ENCODE measurements at places on chromosomes 3 and 15. TPM values are rescaled to one million over a fixed set of nuclear protein-coding genes. Genes with fewer than 3 reads are reported as not detected.

DNA sequence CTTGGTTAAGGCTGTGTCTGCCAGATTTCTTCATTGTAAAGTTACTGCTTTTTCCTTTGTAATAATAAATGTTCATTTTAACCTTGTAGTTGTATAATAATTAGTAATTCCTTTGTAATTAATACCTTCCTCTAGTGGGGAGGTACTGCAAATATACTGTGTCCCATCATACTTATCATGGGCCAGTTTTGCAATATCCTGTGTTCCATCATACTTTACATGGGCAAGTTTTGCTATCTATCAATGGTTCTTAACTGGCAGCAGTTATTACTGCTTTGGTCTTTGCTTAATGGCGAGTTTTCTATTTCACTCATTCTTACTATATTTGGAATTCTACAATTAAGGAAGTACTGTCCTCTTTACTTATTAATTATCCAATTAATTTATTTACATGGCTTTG, 10.6 kb downstream of the ATP2C1 start:
- no peaks in the 10 kb centered on the region for H3K27me3 ChIP-seq
- H3K4me3 ChIP-seq: no peak overlapping the region
- peaks cover 31% of the 10 kb centered on the region for H3K4me1 ChIP-seq
- no peak overlapping the region for H3K27ac ChIP-seq

DNA sequence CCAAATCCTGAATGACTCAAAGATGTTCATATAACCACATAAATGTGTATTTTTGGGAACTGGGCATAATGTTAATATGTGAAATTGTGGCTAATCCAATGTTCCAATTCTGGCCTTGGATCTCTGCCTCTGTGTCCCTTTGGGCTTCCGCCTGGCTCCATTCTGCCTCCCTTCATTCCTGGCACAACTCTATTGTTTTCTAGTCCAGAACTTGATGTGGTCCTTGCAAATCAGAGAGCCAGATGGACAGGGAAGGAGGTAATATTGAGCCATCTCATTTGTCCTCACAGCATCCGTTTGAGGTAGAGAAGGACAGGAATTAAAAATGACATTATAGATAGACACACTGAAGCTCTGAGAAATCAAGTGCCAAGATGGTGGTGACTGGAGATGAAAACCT, 355.7 kb upstream of the TBL1XR1 start:
- H3K4me1 ChIP-seq: peaks cover 47% of the 10 kb centered on the region
- DNase-seq: no peak
- H3K27ac ChIP-seq: no peak overlapping the region
- no peak overlapping the region for H3K4me3 ChIP-seq
- no peaks in the 10 kb centered on the region for H3K36me3 ChIP-seq

Gene PEAK1
- total RNA-seq: 51.1 TPM

GRCh38 chr3:36876181-36876936, 68.5 kb downstream of the TRANK1 start:
- no peak overlapping the region for H3K4me3 ChIP-seq
- peaks cover 2% of the 10 kb centered on the region for H3K4me1 ChIP-seq
- H3K36me3 ChIP-seq: no peaks in the 10 kb centered on the region
- H3K27me3 ChIP-seq: no peaks in the 10 kb centered on the region

DNA sequence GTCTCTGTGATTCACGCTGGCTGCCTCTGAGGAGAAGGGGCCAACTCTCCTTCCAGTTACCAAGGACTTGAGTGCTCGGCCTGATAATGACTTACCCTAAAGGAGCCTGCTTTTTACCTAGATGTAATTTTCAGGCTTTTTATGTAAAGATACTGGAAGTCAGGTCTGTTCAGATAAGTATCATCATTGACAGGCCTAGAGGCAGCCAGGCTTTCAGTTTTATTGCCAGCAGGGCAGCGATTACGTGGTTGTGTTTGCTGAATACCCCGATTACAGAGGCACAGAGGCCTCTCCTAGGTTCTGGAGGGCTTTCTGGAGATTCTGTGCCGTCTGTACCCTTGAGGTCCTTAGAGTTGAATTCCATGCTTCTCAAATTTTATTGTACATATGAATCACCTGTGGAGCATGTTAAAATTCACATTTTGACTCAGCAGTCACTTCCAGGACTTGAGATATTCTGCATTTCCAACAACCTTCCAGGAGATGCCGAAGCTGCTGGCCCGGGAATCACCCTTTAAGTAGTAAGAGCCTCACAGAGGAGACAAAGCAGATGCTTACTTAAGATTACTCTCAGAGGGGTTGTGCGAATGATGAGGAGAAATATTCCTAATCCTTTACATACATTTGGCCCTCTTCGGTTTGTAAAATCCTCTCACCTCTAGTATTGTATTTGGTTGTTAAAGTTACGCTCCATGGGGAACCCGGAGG, 160.1 kb upstream of the BHLHE40 start:
- H3K27me3 ChIP-seq: no peaks in the 10 kb centered on the region
- peaks cover 31% of the 10 kb centered on the region for H3K36me3 ChIP-seq
- DNase-seq: no peak
- H3K4me1 ChIP-seq: peaks cover 5% of the 10 kb centered on the region
- H3K27ac ChIP-seq: no peak overlapping the region
- no peak overlapping the region for H3K4me3 ChIP-seq

Gene CCDC80
- 5.2 TPM for total RNA-seq

Gene PIERCE2
- 1.6 TPM for total RNA-seq

GRCh38 chr3:184248454-184249411, at the start of gene ALG3:
Gene ALG3, minus strand, starts transcription at chr3:184248962. Its CDS starts 22 bp downstream, at chr3:184248940.
- peaks cover 12% of the 10 kb centered on the region for H3K36me3 ChIP-seq
- H3K27ac ChIP-seq: peak within 1 kb of the TSS; percentile 100
- H3K4me1 ChIP-seq: 0 out of 2 replicates have a peak, but pooled peaks cover 5% of the 10 kb centered on the region
- peak within 1 kb of the TSS; percentile 98 for H3K4me3 ChIP-seq

DNA sequence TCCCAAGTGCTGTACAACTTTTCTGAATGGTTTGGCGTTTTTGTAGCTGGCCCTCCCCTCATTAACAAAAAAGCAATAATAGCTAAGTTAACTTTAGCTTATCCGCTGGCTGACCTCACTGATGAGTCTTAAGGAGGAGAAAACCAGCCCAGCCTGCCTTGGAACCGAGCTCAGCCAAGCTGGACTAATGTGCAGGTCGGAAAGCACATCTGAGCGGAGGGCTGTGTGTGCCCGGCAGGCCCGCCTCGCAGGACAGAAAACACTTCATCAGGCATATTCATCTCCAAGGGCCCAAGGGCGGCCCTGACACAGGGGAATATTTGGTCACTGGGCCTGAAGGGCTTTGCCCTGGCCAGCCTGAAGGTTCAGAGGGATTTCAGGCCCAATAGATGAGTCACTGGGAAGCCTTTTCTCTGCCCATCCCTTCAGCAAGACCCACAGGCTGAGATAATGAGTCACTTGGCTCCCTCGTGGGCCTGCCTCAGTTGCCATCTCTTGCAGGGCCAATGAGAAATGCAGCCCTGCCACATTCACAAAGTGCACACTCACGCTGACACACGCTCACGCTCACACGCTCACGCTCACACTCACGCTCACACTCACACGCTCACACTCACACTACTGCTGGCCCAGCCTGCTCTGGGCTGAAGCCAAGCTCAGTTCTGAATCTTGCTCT, 75.1 kb downstream of the SLC12A8 start:
- H3K36me3 ChIP-seq: no peaks in the 10 kb centered on the region
- no peak overlapping the region for H3K4me3 ChIP-seq
- peak overlapping the region; percentile 28 for H3K27ac ChIP-seq
- no peak for DNase-seq
- peaks cover 5% of the 10 kb centered on the region for H3K27me3 ChIP-seq

- no peaks in the 10 kb centered on the region for H3K36me3 ChIP-seq
- no peak for DNase-seq
- H3K4me3 ChIP-seq: no peak overlapping the region
- H3K4me1 ChIP-seq: no peaks in the 10 kb centered on the region
- H3K27ac ChIP-seq: no peak overlapping the region
Measured at GRCh38 chr15:75076277-75076676, 52.9 kb downstream of the PPCDC start.

GRCh38 chr3:40576396-40576795, 51.6 kb downstream of the ZNF621 start:
- H3K27ac ChIP-seq: no peak overlapping the region

GRCh38 chr3:184317201-184317600, 2.8 kb downstream of the EIF4G1 start:
- H3K4me3 ChIP-seq: peak overlapping the region; percentile 12
- H3K4me1 ChIP-seq: peaks cover 24% of the 10 kb centered on the region
- no peak for DNase-seq

Gene TMEM108
- 10.2 TPM for total RNA-seq

Gene NEK10
- total RNA-seq: 1.4 TPM

DNA sequence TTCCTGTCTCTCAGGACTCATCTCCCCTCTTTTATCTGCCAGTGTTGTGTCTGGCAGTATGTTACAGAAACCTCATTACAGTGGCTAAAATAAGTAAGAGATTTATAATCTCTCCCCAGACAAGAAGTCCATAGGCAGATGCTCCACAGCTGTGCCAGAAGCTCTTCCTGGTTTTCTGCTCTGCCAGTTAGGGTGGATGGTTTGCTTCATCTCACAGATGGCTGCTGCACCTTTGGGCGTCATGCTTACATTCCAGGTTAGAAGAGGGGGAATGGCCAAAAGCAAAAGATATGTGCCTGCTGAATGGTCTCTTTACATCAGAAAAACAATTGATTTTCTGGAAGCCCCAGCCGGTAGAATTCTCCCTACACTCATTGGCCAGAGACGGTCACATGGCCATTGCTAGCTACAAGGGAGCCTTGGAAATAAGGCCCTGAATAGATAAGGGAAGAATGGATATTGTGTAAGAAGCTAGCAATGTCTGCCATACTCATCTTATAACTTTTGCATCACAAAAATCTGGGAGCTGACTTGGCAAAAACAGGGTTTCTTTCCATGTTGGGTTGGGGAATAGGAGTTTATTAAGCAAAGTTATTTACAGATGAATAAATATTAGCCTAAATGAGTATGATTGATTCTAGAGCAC, 91.1 kb downstream of the PDCD6IP start:
- DNase-seq: no peak
- no peaks in the 10 kb centered on the region for H3K27me3 ChIP-seq
- no peaks in the 10 kb centered on the region for H3K36me3 ChIP-seq
- no peak overlapping the region for H3K4me3 ChIP-seq
- peaks cover 9% of the 10 kb centered on the region for H3K4me1 ChIP-seq

Gene TERC
- 48.5 TPM for total RNA-seq

DNA sequence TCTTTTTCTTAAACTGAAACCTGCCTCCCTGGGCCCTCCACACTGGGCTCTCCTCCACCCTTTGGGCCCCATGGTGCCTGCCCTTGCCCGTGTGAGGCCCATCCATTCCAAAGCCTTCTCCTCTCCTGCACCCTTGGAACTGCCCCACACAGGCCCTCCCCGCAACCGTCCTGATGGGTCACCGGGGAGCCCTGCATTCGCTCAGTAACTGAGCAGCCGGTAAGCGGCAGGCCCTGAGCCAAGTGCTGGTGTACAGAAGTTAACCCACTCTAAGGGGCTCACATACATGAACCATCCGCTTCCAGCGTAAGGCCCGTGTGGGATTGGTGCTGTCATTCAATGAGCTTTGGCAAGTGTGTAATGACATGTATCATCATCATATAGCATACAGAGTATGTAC, 5.4 kb upstream of the LRRC15 start:
- H3K4me3 ChIP-seq: no peak overlapping the region
- peaks cover 35% of the 10 kb centered on the region for H3K4me1 ChIP-seq

Gene GOLGA6L7
- not detected for total RNA-seq

Gene SCN11A
- 0.27 TPM for total RNA-seq

- H3K27me3 ChIP-seq: no peaks in the 10 kb centered on the region
- peaks cover 11% of the 10 kb centered on the region for H3K4me1 ChIP-seq
Measured at GRCh38 chr3:176219970-176220369, 977.3 kb downstream of the TBL1XR1 start.

DNA sequence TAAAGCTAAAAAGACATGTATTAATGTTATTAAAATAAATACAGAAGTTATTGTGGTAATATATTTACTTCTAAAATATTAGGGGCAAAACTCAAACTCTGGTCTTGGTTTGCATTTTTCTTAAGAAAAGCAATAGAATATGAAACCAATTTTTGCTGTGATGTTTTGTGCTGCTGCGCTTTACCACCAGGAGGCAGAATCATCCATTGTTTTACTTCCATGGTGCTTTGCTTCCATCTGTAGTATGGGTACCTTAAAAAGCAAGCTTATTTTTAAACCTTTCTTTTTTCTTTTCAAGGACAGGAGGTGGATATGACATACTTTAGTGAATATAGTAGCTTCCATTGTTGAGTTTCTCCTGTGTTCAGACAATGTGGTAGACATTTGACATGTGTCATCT, 46.6 kb upstream of the MRPL3 start:
- H3K36me3 ChIP-seq: no peaks in the 10 kb centered on the region
- peaks cover 11% of the 10 kb centered on the region for H3K4me1 ChIP-seq
- H3K4me3 ChIP-seq: no peak overlapping the region
- no peak overlapping the region for H3K27ac ChIP-seq
- H3K27me3 ChIP-seq: no peaks in the 10 kb centered on the region
- DNase-seq: no peak

- H3K4me1 ChIP-seq: peaks cover 97% of the 10 kb centered on the region
- no peaks in the 10 kb centered on the region for H3K27me3 ChIP-seq
- H3K4me3 ChIP-seq: peak overlapping the region; percentile 34
- DNase-seq: peak; percentile 64
- H3K27ac ChIP-seq: peak overlapping the region; percentile 82
Measured at GRCh38 chr15:70083418-70083817, 14.3 kb downstream of the TLE3 start.

DNA sequence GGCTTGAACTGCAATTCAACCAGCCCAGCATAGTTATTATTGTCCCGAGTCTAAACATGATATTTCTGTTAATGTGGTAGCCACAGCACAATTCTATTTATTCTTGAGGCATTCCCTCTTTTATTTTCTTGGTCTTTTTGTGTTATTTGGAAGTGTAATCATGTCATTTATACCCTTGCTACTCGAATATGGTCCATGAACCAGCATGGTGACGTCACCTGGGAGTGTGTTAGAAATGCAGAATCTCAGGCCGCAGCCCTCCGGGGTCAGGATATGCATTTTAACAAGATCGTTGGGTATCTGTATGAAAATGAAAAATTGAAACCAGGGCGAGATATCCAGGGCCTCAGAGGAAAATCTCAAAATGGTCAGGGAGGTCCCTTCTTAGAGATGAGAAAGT, 165.0 kb upstream of the CTDSPL start:
- peaks cover 45% of the 10 kb centered on the region for H3K27me3 ChIP-seq
- no peaks in the 10 kb centered on the region for H3K36me3 ChIP-seq
- H3K4me1 ChIP-seq: peaks cover 23% of the 10 kb centered on the region

Gene SLC38A3
- 0.90 TPM for total RNA-seq

GRCh38 chr15:75104804-75105557, 81.6 kb downstream of the PPCDC start:
- no peak for DNase-seq
- no peaks in the 10 kb centered on the region for H3K36me3 ChIP-seq
- H3K27ac ChIP-seq: no peak overlapping the region
- H3K4me3 ChIP-seq: no peak overlapping the region

Measured in WTC11 (cell line).